Kidney epithelial cell (primary cell): ENCODE measurements at places on chromosomes 4 and X.

DNA sequence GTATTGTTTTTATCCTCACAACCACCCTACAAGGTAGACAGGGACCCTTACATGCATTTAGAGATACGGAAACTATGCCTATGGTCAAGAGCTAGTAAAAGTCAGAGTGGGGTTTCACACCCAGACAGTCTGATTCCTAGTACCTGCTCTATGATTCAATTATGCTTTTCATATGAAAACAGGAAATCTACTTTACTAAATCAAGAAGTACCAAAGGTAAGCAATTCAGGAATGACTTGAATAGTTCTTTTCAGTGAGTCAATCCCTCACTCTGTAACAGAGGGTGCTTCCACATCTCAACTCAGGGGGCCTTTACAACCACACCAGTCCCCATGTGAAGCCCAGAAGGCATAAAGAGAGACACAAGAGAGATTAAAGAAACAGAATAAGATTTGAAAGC, 191.4 kb downstream of the PPP3CA start:
- DNase-seq = no peak

GRCh38 chr4:147250062-147250461, 230.8 kb upstream of the EDNRA start:
- DNase-seq = no peak

GRCh38 chrX:38515291-38515690, 46.1 kb upstream of the TSPAN7 start:
- no peak for DNase-seq

DNA sequence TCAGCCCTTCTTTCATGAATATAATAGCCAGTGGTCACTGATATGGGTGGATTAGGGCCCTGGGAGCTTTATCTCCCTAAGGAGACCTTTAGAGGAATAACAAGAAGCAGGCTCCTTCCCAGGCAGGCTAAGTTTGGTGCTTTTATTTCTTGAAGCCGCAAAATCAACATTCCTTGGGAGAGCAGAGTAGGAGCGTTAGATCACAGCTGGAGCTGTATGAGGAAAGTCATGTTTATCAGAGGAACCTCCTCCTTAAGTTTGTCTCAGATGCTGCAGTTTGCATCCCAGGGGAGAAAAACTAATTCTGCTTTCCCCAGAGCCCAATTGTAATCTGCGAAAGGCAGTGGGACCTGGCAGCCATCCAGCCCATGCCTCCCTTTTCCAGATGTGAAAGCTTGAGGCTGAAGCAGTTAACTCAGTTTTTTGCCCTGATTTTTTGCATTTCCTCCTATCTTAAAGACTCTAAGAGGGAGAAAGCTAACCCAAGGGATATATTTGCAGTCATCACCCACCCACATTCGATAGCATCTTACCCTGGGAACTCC, 186.0 kb upstream of the FRMPD4 start:
- DNase-seq = no peak

GRCh38 chr4:8707045-8707781, 114.6 kb downstream of the CPZ start:
- DNase-seq = no peak

- no peak for DNase-seq
These were observed 63.2 kb downstream of the SPIN3 start for GRCh38 chrX:56932106-56932505.

- DNase-seq = no peak
These were observed 239.4 kb downstream of the SPATA18 start for GRCh38 chr4:52290466-52290865.
